ENCODE measurements at places on chromosomes 4 and X.

- no peak for DNase-seq
Observed at GRCh38 chr4:89889289-89889688, 5.4 kb upstream of the MMRN1 start.

GRCh38 chr4:129916991-129917390 is 821.0 kb downstream of the C4orf33 start:
- no peak for DNase-seq

- DNase-seq: no peak
Observed at GRCh38 chrX:40875476-40875875, 140.1 kb upstream of the MED14 start.

GRCh38 chrX:127259742-127260141 is 440.2 kb downstream of the PRR32 start:
- no peak for DNase-seq

DNA sequence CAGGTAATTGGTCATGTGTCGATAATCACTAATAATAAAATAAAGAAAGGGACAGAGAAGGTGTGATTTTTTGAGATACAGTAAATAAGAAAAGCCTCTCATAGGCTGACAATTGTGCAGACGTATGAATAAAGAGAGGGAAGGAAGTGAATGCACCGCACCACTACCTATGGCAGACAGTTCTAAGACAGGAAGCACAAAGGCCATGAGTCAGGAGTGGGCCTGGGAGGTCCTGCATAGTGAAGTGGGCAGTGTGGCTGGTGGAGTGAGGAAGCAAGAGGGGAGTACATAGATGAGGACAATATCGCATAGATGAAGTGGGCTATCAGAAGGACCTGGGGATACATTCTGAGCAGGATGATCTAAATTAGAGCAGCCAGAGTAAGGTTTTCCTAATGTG is 75.6 kb downstream of the BMP3 start:
- no peak for DNase-seq

GRCh38 chrX:132409780-132410556 is 78.9 kb downstream of the MBNL3 start:
- DNase-seq: no peak

- DNase-seq: no peak
Observed at GRCh38 chr4:4787421-4787820, 72.0 kb upstream of the MSX1 start.

GRCh38 chr4:184310881-184311709 is 93.4 kb upstream of the ENPP6 start:
- DNase-seq: no peak

DNA sequence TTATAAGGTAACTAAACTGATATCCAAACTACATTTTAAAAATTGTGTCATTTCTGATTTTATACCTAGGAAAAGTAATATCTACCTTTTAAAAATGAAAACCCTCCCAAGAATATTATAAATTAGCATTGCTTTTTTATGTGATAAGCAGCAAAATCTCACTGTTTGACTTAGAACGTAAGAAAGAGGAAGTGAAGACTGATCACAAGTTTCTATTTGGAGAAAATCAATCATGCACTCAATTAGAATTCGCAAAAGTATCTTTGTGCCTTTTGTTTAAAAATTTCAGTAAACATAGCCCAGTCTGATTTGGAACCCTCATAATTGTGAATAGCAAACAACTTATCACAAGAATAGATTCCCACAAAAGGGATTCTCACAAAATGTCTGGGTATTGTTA is 142.7 kb downstream of the TENM3 start:
- DNase-seq: no peak

DNA sequence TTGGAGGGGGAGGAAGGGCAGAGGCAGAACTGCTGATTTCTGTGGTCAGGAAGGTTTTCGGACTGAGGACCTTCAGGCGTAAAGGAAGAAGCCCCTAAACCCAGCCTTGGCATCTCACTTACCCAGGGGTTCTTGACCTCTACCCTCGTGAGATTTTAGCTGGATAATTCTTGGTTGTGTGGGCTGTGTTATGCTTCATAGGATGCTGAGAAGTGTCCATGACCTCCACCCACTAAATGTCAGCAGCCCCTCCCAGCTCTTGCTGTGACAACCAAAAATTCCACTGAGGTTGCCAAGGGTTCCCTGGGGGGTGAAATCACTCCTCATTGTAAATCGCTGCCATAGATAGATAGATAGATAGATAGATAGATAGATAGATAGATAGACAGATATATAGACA is 5.8 kb upstream of the CRLF2 start:
- DNase-seq: no peak

DNA sequence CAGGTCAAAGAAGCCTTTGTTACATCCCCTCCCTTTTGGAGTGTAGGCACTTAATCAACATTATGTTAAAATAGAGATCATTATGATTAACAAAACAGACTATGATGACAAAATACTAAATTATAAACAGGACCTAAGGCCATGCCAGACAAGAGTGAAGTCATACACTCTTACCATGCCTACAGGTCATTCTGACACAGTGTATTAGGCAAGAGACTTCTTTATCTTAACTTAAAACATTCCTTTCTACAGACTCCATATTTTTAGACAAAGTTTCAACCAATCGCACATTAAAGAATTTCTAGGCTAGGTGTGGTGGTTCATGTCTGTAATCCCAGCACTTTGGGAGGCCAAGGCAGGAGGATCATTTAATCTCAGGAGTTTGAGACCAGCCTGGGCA is 128.6 kb upstream of the SLC34A2 start:
- DNase-seq: no peak

GRCh38 chrX:155086202-155086840 is 15.0 kb downstream of the BRCC3 start:
- DNase-seq: no peak

- DNase-seq: no peak
Observed at GRCh38 chrX:105502336-105502735, 281.8 kb upstream of the TEX13A start.

DNA sequence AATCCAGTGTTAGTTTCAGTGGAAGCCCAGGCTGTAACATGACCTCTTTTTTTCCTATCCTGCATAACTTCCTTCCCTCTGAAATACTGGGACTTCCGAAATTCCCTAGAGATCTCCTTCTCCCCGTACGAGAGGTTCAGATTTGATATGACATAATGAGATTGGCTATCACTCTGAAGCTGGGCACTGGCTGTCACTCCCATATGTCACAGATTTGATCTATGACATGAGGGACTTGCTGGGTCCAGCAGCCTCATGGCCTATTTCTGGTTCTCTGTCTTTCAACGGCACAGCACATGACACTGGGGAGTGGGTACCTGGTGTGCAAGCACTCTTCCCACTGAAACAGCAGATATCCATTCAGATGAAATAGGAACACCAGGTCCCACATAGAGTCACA is 36.7 kb downstream of the PF4 start:
- DNase-seq: no peak

DNA sequence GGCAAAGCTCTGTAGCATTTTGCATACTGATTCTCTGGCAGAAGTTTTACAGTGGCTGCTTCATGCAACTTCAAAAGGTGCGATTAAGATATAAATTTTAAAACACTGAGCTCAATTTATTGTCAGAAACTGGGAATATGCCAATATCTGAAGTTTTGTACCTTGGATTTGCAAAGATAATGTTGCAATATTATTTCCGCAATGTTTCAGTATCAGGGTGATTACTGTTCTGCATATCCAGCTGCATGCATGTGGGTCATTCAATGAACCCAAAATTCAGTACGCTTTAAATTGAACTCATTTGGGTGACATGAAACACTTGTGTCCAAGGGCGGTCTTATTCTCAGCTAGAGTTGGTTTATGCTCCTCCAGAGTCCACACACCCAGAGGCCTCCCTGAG is 26.2 kb downstream of the TRMT10A start:
- no peak for DNase-seq

All from stimulated activated CD4-positive, alpha-beta T cell treated with anti-CD3 and anti-CD28 coated beads, Interleukin-1b, Interleukin-23, amount 100 ng/mL, for 4 hours (primary cell).